Osteocyte (in vitro differentiated cells): ENCODE measurements at places on chromosomes 1 and 21. TPM values are rescaled to one million over a fixed set of nuclear protein-coding genes. Genes with fewer than 3 reads are reported as not detected.

The MSH4 gene
- total RNA-seq: 0.62 and 0.68 TPM in 2 replicates

The PHLDA3 gene
- total RNA-seq: 50.6 and 55.5 TPM in 2 replicates

The LRRC41 gene
- total RNA-seq: 90.7 and 93.4 TPM in 2 replicates

The KRTAP11-1 gene
- total RNA-seq: not detected in 2 replicates

The UBL4B gene
- not detected in 2 replicates for total RNA-seq

The PHTF1 gene
- 25.8 and 30.4 TPM in 2 replicates for total RNA-seq

The NFYC gene
- 49.0 and 53.4 TPM in 2 replicates for total RNA-seq

The ANKRD34A gene
- total RNA-seq: 1.1 and 1.2 TPM in 2 replicates

The OR2L13 gene
- not detected in 2 replicates for total RNA-seq

The FMO4 gene
- 4.0 and 4.1 TPM in 2 replicates for total RNA-seq

The ZSWIM5 gene
- 0.57 and 0.73 TPM in 2 replicates for total RNA-seq

The ADAM30 gene
- total RNA-seq: not detected in 2 replicates

The SLC30A10 gene
- 0.13 TPM in 1 of 2 replicates, not detected in the other for total RNA-seq

GRCh38 chr1:108847494-108847893 is 9.4 kb downstream of the AKNAD1 start:
- DNase-seq: no peak

GRCh38 chr1:6329396-6329795 is 64.2 kb downstream of the ACOT7 start:
- DNase-seq: no peak

- DNase-seq: peak; percentile 76
Observed at GRCh38 chr1:5571861-5572401, 420.3 kb downstream of the NPHP4 start.

DNA sequence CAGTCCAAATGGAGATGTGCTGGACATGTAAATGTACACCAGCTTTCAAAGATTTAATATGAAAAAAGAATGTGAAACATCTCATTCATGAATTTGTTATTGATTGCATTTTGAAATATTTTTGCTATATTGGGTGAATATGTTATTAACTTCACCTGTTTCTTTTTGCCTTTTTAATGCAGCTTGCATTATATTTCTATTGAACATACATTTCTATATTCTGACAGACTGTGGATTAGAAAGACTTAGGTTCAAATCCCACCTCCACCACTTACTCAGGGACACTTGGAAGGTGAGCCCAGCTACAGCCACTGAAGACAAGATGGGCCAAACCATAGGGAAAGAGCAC is 37.8 kb downstream of the LRRN2 start:
- DNase-seq: no peak

GRCh38 chr1:70504176-70504820 is 93.2 kb downstream of the CTH start:
- no peak for DNase-seq

- DNase-seq: no peak
Observed at GRCh38 chr21:33114276-33114675, 44.3 kb downstream of the OLIG1 start.

DNA sequence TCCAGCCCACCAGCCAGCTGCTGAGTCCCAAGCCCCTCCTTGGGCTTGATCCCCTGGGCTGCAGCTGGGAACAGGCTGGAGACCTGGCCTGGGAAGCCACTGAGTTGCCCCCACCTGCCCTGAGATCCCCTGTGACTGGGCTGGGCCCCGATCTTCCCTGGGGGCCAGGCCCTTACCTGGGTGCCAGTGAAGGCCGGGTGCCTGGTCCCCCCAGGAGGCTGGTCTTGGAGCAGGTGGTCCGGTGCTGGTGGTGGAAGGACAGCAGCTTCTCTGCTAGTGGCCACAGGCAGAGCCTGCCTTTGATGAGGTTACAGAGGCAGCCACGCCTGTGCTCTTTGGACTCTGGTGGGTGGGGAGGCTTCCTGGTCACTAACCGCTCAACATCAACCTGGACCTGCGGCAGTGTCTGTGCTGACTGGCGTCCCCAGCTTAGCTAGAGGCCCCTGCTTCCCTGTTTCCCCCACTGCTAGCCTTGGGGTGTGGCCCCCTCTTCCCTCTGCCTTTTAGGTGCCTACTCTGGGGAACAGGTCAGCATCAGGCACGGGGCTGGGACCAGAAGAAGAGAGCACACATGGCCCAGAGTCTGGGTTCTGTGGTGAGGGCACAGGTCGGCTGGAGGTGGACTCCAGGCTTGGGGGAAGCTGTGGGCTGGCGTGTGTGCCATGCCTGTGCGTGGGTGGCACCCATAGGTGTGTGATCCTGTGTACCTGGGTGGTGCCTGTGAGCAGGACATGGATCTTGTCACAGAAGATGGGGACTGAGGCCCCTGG is at the start of gene EPS8L3:
Gene EPS8L3, minus strand, starts transcription at position 278 of the 770 bp plus-strand sequence. CDS start 2,174 bp downstream, outside the sequence.
- DNase-seq: no peak

GRCh38 chr1:109331113-109331512 is 24.3 kb upstream of the MYBPHL start:
- DNase-seq: no peak

DNA sequence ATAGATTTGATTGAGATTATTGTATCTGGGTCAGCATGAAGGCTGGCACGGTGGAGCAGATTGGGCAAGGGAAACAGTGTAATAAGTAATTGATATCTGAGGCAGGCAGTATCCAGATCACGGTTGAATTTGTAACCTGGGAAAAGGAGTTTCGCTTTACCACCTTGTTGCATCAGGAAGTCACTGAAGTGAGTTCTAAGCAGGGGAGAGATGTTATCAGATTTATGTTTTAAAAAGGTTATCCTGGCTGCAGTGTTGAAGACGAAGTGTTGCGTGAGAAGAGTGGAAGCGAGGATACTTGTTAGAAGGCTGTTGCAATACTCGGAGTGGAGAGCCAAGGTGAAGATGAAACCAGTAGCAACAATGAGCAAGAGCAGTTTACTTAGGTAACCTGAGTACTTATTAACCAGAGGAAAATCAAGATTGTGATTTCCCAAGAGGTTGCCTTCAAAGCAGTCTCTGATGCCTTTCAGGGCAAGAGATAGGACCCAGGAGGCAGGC is 77.8 kb downstream of the LHX9 start:
- DNase-seq: no peak

- DNase-seq: no peak
Observed at GRCh38 chr1:110266834-110267233, 56.7 kb downstream of the KCNC4 start.

DNA sequence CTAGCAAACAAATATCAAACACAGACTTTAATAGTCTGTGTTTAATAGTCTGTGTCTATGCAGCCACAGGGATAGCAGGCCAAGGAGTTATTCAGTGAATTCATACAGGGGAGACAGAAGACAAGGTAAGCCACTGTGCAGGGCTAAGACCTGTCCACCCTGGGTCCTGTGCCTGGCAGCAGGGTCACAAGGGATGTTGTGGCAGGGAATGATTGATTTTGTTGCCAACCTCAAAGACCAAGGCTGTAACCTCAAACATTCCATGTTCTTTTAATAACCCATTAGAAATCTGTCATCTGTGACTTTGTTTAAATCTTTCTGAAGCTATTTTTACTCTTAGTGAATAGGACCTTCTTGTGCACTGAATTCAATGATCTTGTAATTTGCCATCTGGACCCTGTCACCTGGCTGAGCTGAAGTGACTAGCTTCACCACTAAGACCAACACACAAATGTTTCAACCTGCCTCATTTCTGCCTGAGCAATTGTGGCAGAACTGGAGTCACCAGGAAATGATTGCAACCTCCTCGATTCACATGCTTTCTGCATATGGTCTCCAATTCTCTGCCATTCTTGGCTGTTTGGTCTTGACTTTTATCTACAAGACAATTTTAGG is 154.2 kb downstream of the ASTN1 start:
- DNase-seq: no peak

GRCh38 chr1:202023001-202023433 is 12.6 kb downstream of the ELF3 start:
- DNase-seq: no peak

DNA sequence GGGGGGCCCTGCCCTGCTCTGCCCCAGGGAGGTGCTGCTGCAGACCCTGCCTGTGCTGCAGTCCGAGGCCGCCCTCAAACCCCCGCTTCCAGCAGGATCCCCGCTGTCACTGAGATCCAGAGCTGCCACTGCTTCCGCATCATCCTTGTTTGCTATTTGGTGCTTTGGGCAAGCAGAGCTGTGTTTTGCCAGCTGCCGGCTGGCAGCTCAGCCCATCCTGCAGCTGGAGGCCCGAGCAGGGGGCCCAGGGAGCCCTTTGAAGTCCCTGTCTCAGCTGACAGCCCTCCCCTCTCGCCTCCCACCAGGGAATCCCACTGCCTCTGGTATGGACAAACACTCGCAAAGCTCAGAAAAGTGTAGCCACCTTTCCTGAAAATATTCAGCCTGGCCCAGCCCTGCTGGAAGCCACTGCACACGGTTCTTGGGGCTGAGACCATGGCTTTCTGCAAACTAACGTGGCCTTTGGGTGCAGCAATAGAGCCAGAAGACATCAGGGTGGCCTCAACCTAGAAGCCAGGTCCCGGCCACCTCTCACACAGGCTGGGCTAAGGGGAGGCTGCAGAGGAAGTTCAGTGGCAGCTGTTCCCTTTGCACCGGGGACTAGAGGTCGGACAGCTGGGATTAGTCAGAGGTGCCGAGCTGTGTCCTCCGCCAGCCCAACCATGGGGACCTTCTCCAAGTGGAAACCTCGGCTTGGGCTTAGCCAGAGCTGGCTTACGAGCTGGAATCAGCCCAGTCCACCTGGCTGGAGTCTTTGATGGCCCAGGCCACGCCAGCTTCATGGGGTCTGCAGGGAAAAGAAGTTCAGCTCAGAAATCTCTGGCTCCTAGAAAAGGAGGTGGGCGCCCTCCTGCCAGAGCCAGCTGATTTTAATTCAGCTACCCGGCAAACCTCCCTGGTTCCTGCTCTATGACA is 107.1 kb downstream of the SPSB1 start:
- DNase-seq: no peak

DNA sequence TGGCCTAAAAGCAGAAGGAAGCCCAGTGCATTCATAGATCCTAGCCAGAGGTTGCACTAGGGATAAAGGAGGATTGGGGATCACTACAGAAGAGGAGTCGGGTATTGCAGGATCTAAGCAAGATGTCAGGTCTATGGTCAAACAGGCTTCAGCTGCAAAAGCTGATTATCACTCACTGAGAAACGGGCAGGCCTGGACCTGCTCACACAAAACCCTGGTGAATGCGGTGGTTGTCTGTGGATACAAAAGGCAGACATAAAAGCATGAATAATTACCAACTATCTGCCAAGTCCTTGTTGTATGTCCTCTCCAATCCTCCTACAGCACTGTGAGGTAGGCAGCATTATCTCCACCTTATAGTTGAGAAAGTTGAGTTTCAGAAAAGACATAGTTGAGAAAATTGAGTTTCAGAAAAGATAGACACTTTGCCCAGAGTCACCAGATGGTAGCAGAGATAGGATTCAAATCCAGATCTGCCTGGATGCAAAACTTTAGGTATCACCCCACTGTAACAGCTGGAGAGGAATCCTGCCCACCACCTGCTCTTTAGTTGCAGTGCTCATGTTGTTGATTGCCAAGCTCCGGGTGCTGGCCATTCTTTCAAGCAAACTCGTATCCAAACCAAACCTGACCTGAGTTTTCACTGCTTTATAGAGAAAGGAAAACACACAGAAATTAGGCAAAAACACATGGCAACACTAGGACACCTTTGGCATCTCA is 49.6 kb upstream of the HOOK1 start:
- DNase-seq: no peak

- no peak for DNase-seq
Observed at GRCh38 chr1:236534151-236534651, 10.4 kb downstream of the LGALS8 start.

GRCh38 chr1:82171955-82172354 is 371.2 kb downstream of the ADGRL2 start:
- DNase-seq: no peak

GRCh38 chr1:245039196-245039595 is 115.6 kb upstream of the KIF26B start:
- DNase-seq: no peak

GRCh38 chr1:201528631-201529252 is 10.2 kb upstream of the NAV1 start:
- no peak for DNase-seq

- no peak for DNase-seq
Observed at GRCh38 chr1:59952065-59952464, 25.5 kb upstream of the CYP2J2 start.

GRCh38 chr21:41437729-41438128 is 11.7 kb downstream of the MX1 start:
- no peak for DNase-seq

DNA sequence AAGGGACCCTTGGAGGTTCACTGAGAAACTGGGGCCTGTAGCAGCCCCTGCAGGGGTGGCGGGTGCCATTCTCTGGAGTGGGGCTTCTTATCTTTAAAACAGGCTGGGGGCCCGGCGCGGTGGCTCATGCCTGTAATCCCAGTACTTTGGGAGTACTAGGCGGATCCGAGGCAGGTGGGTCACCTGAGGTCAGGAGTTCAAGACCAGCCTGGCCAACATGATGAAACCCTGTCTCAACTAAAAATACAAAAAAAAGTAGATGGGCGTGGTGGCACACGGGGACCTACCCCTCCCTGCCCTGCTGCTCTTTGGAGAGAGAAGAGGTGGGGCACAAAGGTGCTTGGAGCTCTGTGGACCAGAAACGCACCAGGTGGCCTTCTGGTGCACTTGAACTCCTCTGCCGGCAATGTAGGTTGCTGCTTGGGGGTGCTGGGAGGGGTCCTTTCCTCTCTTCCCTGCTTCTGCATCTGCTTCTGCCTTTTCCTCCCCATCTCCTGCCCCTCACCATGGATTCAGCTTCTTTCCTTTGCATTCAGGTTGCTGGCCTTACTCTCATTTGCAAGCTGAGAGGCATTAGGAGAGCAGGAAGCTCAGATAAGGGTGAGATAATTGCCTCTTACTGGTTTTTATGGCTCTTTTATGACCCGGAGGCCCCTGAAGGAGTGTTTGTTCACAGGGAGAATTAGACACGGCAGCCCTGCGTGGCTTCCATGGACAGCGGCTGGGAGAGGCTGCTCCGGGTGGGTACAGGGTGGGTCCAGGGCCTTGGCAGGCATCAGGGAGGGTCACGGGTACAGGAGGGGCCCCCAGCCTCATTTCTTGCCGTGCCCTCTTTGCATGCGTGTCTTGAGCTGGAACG is 57.4 kb downstream of the ARHGEF10L start:
- no peak for DNase-seq

GRCh38 chr1:37746806-37747205 is 18.1 kb downstream of the EPHA10 start:
- no peak for DNase-seq

DNA sequence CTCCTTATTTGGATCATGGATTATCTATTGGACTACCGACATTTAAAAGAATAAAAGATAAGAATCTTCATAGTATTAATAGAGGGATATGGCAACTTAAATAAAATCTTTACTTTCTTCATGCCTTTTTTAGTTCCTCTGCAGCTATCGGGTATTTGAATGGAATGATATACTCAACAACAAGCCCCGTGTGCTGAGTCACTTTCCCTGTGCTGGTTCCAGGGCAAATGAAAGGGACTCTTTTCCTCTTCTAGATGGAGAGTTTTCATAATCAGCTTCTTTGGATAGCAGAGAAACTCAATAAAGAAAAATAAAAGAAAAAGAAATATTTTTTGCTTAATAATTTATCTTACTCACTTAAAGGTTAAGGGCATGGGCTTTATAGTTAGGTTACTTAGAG is 213.7 kb downstream of the LRRC40 start:
- no peak for DNase-seq

GRCh38 chr21:31667639-31668038 is 8.1 kb downstream of the SOD1 start:
- DNase-seq: no peak
